ENCODE measurements at places on chromosomes 7 and 10.

DNA sequence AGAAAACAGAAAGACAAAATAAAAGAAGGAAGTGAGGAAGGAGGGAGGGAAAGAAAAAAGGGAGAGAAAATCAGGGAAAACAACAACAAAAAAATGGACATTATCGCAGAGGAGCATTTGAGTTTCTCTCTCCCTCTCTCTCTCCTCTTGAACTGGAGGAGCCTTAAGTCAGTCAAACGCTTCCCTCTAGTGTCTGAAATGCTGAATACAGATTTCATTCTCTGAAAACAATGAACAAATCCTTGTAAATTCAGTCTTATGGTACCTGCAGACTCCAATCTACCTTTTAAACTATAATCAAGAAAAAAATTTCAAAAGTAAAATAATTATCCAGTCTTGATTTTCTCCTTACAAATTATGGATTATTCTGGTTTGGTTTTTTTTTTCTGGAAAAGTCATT, 89.2 kb upstream of the PFKP start:
- DNase-seq, result peak; percentile 47

- no peak for DNase-seq
These were observed 91.0 kb downstream of the GNAT3 start for GRCh38 chr7:80420876-80421275.

- DNase-seq, result no peak
These were observed 17.6 kb upstream of the FLNC start for GRCh38 chr7:128812514-128813168.

GRCh38 chr10:58373442-58373827, 11.8 kb upstream of the TFAM start:
- no peak for DNase-seq

- no peak for DNase-seq
These were observed 25.8 kb upstream of the FAM13C start for GRCh38 chr10:59387951-59388670.

DNA sequence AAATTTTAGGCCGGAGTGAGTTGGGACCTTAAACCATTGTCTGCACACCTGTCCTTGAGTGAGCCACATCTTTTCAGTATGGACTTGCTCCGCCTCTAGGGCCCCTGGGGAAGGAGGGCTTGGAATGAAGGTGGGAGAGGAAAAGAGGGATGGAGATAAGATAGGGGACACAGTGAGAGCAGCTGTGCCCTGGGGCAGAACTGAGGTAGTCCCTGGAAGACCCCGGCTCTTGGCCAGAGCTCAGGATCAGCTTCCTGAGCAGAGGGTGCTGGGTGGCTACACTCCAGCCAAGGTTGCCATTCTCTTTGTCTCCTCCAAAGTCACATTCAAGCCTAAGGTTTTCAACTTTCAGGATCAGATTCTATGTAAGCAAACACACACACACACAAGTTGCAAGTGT, 82.0 kb downstream of the MKI67 start:
- no peak for DNase-seq

GRCh38 chr7:28418311-28418710, 6.0 kb downstream of the CREB5 start:
- DNase-seq, result no peak

GRCh38 chr10:18455086-18455884, 196.1 kb downstream of the NSUN6 start:
- DNase-seq, result no peak

- DNase-seq, result no peak
These were observed 51.0 kb downstream of the CFAP46 start for GRCh38 chr10:132891368-132891767.

GRCh38 chr10:122859527-122859926, 13.9 kb upstream of the CUZD1 start:
- no peak for DNase-seq

DNA sequence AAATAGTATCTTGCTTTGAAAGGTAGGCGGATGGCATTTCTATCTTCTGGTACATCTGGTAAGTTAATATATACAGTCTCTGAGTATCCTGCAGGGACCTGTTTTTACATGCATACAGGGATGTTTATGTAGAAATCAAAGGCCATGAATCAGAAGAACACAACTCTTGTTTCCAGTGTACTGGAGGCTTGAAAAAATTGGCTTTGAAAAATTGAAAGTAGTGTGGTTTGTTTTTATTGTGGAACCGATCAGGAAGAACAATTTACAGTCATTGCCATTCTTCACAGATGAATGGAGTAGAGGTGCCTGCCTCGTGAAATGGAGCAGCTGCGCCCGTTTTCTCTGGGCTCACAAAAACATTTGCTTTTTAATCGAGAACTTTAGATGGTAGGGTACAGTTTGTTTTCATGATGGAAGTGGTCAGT, 54.0 kb upstream of the RPA3 start:
- no peak for DNase-seq

- DNase-seq, result no peak
These were observed 16.1 kb downstream of the USP6NL start for GRCh38 chr10:11595395-11595692.

GRCh38 chr7:90618876-90619275, 22.8 kb downstream of the CDK14 start:
- no peak for DNase-seq

DNA sequence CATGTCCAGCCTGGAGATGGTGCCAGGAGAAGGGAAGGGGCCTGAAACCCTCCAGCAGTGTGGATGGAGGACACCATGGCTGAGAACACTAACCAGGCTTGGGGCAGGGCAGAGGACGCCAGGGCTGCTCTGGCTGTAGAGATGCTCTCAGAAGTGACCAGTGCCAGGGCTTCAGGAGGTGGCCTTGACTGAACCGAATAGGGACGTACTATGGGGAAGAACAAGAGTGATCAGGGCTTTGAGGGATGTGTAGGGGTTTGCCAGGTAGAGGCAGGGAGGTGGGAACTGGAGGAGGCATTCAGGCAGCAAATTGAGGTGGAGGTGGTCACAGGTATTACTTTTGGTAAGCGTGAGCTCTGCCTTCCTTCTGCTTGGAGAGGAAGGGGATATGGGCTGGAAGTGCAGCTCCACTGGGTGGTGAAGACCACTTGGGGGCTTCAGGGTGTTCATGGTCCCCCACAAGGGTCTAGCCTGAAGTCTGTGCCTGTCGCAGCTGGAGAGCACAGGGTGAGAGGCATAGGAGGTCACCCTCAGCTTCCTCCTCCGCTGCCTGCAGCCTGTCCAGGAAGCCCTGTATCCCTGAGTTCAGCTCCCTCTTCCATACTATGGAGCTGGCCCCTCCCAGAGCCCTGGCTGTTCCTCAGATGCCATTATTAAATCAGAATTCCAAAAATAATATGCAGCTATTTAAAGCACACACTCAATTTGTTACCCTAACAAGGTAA, 27.8 kb downstream of the ADCY1 start:
- DNase-seq, result no peak

- DNase-seq, result no peak
These were observed 44.4 kb downstream of the TMEM270 start for GRCh38 chr7:73905360-73905759.

GRCh38 chr10:124983321-124983720, 41.4 kb downstream of the ZRANB1 start:
- no peak for DNase-seq

GRCh38 chr10:121527690-121528089, 70.6 kb downstream of the FGFR2 start:
- DNase-seq, result peak; percentile 6

GRCh38 chr7:5526100-5526905, 102.7 kb upstream of the TNRC18 start:
- DNase-seq, result peak; percentile 76

DNA sequence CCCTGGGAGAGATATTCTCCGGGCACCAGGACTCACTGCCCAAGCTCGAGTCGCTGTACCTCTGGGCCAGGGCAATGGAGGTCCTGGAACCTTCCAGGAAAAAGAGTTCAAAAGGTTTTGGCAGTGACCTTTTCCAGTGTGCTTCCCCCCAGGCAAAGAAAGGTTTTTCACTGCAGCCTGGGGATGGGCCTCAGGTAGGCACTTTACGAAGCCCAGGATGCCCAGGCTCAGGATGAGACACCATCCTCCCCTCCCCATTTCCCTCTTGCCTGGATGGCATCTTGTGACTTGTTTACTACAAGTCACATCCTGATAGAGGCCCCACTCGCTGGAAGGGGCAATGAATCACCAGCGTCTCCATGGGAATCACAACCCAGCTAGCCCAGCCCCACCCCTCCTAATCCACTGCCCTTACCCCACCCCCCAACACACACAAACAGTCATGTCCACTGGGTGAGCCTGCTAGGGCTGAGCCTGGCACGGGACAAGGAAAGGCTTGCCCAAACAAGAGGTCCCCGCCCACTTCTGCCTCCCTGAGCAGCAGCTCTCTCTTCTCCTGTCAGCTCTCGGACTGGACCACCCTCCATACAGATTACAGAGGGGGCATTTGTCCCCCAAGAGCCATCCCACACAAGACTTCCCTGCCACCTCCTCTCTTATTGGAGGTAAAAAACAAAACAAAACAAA, 93.8 kb upstream of the SMNDC1 start:
- DNase-seq, result peak; percentile 99

- DNase-seq, result no peak
These were observed 303.7 kb downstream of the BAMBI start for GRCh38 chr10:28981007-28981406.

- DNase-seq, result no peak
These were observed 50.0 kb upstream of the PDK4 start for GRCh38 chr7:95646350-95646749.

- no peak for DNase-seq
These were observed 19.1 kb upstream of the GPAM start for GRCh38 chr10:112202561-112203241.
